GM13976 (cell line): ENCODE measurements at places on chromosomes 3 and 15.

GRCh38 chr15:75163150-75163564 lies 38.5 kb upstream of the C15orf39 start:
- DNase-seq = no peak

DNA sequence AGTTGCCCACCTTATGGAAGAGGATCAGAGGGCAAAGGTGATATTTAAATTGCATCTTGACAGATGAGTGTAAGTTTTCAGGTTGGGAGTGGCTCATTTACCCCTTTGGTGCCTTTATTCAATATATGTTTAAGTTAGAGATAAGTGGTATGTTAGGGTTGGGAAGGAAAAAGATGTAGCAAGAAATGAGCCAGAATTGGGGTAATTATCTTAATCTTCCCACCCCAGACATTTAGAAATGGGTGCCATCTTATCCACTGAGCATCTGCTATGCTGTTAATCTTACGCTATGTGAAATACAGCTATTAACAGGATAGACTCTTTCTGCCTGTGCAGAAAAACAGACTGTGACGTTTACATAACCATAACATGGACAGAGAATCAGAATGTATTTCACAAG lies 6.3 kb downstream of the CMTM7 start:
- DNase-seq = no peak

DNA sequence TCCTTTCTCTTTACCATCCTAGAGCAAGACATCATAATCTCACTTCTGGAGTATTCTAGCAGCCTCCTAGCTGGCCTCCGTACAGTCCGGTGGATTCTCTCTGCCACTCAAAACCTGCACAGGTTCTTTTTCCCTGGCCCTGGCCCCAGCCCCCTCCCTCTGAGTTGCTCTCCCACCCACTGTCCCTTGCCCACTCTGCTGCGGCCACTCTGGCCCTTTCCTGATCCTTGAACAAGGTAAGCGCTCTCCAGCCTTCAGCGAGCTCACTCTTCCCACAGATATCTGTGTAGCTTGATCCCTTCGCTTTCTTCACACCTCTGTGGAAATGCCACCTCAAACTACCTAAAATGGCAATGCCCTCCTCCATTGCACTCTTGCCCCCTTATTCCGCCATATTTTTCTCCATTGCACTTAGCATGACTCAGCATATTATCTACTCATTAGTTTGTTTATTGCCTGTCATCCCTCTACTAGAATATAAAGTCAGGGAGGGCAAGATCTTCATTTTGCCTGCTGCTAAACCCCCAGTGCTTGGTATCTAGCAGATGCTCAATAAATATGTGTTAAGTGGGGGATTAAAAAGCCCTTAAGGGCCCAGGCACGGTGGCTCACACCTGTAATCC lies 65.6 kb upstream of the ATP13A3 start:
- no peak for DNase-seq

DNA sequence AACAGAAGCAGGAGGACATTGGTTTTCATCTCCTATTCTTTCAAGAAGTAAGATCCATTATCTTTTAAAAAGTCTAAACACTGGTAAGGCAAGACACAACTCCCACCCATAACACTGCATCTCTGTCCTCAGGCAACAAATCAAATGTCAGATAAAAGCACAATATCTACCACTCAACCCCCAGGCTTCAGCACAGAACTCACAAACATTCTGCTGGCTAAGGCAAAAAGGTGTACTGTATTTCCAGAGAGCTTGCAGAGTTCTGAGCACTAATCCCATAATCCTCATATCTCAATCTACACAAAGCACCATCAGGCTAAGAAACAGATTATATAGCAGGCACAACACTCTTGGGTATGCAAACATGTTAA lies 20.9 kb downstream of the RAF1 start:
- no peak for DNase-seq

GRCh38 chr3:139318431-139318816 lies 25.4 kb upstream of the MRPS22 start:
- no peak for DNase-seq

DNA sequence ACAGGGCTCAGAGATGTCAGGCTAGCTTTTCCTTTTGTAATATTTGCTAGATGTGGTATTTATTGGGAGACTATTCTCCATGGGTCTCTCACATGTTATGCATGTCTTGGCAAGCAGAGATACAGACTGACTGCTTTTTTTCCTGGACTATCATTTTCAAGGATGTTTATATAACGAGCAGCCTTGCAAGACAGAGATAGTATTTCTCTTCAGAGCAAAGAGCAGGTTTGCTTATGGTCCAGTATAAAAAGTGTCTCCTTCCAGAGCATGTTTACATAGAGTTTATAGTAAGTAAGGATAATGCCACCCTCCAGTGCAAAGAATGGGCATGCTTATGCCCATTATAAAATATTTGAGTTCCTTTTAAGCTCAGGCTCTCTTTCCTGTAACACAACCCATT lies 24.6 kb downstream of the GTF2E1 start:
- DNase-seq = no peak

DNA sequence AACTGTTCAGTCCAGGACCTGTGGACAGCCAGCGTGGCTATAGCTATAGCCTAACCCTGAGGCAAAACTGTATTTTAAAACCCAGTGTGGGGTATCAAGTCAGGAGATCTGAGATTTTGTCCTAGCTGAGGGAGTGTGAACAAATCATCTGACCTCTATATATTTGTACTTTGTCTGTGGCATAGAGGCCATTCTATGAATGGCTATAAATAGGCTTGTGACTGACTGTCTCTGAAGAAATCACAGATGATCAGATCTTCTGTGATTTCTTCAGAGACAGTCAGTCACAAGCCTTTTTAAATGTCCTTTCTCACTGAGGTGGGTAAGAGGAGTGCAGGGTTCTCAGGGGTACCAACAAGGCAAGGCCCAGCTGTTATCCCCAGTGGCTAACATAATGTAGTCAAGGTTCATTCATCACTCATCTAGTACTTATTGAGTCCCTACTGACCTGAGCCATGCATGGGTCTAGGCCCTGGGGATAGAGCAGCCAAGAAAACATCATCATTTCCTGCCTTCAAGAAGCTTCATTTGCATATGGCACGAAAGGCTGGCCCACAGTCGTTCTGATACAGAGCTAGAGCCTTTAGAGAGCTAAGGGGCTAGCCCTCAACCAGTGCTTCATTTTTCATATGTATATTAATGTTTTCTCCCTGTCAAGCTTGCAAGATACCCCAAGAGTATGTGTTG lies 53.3 kb downstream of the TIPARP start:
- no peak for DNase-seq

DNA sequence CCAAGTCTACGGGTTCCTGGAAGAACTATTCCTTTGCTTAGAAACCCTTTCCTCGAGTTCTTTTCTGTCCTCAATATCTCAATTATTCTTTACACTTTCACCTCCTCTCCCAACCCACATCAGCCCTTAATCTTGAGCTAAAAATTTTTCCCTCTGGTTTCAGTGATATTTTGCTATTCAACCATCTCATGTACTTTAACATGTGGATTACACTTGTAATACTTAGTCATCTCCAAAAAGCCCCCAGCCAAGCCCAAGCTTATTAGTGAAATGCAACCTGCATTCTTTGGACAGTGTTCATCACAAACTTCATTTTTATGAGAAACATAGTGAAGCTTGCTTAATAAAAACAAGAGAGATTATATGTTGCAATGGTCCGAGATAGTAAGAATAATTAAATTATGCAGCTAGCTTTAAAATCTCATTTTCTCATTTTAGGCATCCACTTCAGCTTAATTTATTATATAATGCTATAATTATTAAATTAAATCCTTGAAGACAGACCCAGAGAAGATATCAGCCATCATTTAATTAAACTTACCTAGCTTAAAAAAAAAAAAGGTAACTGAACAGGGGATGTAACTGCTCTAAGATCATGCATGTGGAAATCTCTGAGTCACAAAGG lies 534.5 kb upstream of the TBL1XR1 start:
- no peak for DNase-seq
